Ovary (tissue), 10 donors: ENCODE measurements at places on chromosomes 4 and X.

- DNase-seq: no peak
Measured at GRCh38 chrX:39592776-39593175, 505.0 kb downstream of the BCOR start.

DNA sequence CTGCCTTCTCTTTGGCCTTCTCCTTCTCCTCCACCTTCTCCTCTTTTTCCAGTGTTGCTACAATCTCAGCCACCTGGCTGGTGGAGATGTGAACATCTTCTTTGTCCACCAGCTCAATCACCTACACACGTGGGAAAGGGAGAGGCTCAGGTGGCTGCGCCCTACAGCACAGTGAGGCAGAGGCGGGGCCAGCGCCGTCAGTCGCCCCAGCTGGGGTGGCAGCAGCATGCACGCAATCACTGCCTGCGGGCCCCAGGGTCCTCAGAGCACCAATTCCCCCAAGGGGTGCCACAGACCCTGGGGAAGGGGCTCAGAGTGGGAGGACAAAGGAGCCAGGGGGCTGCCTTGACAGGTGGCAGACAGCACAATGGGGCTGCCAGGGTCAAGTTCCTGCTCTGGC is 21.4 kb downstream of the FGFR3 start:
- DNase-seq: no peak

GRCh38 chr4:96509039-96509741 is 669.3 kb downstream of the PDHA2 start:
- no peak for DNase-seq

DNA sequence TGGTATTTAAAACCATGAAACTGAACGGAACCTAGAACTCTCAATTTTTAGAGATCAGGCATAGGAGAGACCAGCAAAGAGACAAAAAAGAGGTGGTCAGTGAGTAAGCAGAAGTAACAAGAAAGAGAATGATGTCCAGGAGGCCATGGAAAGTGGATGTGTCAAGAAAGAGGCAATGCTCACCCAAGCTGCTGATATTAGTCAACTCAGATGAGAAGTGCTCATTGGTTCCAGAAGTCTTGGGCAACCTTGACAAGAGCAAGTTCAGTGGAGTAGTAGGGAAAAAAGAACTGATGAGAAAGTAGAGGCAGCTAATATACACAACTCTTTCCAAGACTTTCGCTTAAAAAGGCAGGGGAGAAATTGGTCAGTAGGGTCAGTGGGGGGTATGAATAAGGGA is 23.0 kb upstream of the CCDC149 start:
- DNase-seq: no peak

- no peak for DNase-seq
Measured at GRCh38 chrX:18927558-18927957, 56.4 kb downstream of the PHKA2 start.

GRCh38 chrX:22634083-22634482 is 361.4 kb downstream of the CBLL2 start:
- DNase-seq: no peak

GRCh38 chr4:64559571-64559970 is 150.3 kb upstream of the TECRL start:
- no peak for DNase-seq

- no peak for DNase-seq
Measured at GRCh38 chr4:123517971-123518370, 121.4 kb downstream of the SPRY1 start.

GRCh38 chr4:125663896-125664767 is 349.4 kb downstream of the FAT4 start:
- DNase-seq: no peak

DNA sequence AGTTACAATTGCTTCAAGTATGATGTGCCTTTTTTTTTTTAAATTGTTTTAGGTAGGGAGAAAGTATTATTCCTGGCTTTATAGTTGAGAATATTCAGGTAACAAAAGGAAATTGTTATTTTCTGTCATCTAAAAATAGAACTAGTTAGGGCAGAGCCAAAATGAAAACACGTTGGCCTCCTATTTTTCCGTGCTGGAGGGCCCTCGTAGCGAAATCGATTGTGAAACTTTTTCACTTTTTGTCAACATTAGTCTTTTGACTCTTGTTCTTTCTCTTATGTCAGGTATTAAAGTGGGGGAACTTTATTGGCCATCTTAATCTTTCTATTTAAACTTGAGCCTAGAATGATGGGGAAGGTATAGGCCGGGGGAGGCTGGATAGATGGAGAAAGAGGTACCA is 104.9 kb downstream of the ARHGAP10 start:
- no peak for DNase-seq

GRCh38 chr4:126766241-126766640 is 866.5 kb upstream of the INTU start:
- DNase-seq: no peak

- no peak for DNase-seq
Measured at GRCh38 chr4:123891881-123892280, 495.3 kb downstream of the SPRY1 start.

GRCh38 chr4:162364651-162365050 is 200.9 kb upstream of the FSTL5 start:
- no peak for DNase-seq

DNA sequence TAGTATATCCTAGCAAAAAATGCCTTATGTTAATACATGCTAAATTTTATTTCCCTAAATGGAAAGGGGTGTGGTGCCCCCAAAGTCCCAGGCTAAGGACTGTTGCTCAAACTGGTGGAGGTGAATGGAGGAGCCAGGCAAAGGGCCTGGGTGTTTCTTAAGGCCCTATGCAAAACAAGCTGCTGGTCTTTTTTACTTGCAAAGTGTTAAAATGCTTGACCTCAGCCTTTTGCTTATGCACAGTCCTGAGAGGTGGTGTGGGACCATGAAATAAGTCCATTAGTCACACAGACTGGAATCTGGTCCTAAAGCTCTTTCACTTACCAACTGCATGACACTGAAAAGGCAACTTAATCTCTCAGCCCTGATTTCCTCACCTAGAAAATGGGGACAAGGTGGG is 223.5 kb upstream of the MBNL3 start:
- DNase-seq: no peak

DNA sequence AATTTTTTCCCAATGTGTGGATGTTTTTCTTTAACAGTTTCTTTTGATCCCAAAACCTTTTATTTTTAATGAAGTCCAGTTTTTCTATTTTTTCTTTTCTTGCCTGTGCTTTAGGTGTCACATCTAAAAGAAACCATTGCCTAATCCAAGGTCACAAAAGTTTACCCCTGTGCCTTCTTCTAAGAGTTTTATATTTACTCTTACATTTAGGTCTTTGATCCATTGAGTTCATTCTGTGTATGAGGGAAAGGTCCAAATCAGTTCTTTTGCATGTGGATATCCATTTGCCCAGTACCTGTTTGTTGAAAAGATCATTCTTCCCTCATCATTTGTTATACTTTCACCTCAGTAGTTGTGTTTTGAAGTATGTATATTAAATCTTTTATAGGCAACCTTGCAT is 13.0 kb downstream of the LRP2BP start:
- no peak for DNase-seq

- DNase-seq: no peak
Measured at GRCh38 chr4:96164814-96165351, 325.0 kb downstream of the PDHA2 start.

- DNase-seq: no peak
Measured at GRCh38 chr4:147485167-147485566, 4.3 kb downstream of the EDNRA start.

DNA sequence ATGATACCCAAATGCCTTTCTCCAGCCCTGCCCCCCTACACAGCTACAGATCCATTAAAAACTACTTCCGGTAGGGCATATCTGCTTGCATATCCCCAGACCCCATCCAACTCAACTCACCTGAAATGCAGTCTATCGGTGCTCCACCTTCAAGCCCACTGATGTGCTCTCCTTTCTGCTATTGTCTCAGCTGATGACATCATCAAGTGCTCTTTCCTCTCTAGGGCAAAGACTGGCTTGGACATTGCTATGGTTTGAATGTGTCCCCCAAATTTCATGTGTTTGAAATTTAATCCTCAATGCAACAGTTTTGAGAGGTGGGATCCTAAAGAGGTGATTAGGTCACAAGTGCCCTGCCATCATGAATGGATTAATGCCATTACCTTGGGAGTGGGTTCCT is 212.4 kb downstream of the RELL1 start:
- no peak for DNase-seq

- no peak for DNase-seq
Measured at GRCh38 chr4:152535360-152535902, 461 bp downstream of the FBXW7 start.

DNA sequence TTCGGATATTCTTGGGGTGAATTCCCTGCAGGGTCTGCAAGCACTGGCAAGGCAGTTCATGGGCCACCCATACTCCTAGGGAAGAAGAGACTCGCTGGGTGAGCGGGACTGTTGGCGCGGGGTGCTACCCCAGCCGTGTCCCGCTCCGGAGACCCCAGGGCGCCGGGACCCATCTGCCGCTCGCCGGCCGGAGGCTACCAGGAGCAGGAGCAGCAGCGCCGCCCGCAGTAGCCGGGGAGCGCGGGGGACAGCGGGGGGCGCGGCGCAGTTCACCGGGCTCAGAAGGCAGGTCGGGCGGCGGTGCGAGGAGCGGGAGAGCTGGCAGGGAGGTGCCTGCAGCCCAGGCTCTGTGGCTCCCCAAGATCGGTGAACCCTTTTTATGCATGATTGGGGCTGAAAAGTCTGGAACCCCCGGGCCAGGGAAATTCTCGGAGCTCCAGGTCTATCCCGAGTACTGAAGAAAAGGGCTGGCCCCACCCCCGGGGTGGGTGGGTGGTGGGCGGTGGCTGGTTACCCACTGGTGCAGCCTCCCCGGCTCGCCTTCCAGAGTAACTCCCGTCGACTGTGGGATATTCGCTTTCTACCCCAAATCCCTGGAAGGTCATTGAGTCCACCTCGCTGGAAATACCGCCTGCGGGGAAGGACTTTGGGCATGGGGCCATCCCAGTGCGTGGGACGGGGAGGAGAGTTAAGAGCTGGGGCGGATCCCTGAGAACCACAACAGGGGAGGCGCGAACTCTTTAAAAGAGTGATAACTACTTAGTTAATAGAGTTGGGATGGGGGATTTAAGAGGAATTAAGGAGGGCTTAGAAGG is 37.6 kb downstream of the PF4 start:
- peak; percentile 31 for DNase-seq

- no peak for DNase-seq
Measured at GRCh38 chrX:96474029-96474740, 210.5 kb upstream of the DIAPH2 start.
